Activated CD8-positive, alpha-beta memory T cell treated with anti-CD3 and anti-CD28 coated beads, Interleukin-2, amount 50 U/mL, for 48 hours (primary cell): ENCODE measurements at places on chromosomes 3 and 15.
A peak's percentile ranks its signal among the peaks of the same experiment; 100 is the strongest.

- DNase-seq: no peak
Measured at GRCh38 chr3:26558257-26558656, 64.3 kb upstream of the LRRC3B start.

- DNase-seq: no peak
Measured at GRCh38 chr3:66405701-66406091, 95.1 kb downstream of the LRIG1 start.

DNA sequence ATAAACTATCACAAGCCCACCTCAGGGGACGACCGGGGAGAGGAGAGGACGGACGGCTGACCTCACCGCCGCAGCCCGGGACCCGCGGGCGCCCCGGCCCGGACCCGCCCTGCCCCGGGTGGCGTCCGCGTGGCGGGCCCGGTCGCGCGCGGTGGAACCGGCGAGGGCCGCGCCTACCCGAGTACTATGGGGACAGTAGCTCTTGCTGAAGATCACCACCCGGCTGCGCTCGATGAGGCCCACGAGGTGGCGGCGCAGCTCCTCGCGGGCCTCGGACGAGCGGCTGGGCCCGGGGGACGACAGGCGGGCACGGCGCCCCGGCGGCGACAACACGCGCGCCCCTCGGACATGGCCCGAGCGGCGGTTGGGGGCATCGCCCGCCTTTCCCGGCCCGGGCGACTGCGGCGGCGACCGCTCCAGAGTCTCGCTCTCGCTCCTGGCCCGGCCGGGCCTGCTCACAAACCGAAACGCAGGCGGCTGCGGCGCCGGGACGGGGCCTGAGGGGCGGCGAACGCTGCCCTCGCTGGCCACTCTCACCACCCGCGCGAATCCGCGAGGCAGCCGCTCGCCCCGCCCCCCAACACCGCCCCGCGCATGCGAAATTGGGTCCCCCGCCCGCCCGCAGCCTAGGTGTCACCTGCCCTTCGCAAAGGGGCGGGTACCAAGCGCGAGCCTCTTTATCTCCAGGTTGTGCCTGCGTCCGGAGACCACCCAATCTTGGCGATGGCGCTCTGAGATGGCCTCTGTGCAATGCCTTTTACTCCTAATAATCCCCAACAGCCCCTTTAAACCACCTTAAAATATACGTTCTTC, at the start of gene TXNRD3:
Gene TXNRD3, minus strand, starts transcription at position 554 of the 813 bp plus-strand sequence.
- peak; percentile 89 for DNase-seq

GRCh38 chr3:16181361-16181760, 6.9 kb downstream of the GALNT15 start:
- DNase-seq: peak; percentile 40

- no peak for DNase-seq
Measured at GRCh38 chr3:157631478-157631877, 128.3 kb upstream of the VEPH1 start.

DNA sequence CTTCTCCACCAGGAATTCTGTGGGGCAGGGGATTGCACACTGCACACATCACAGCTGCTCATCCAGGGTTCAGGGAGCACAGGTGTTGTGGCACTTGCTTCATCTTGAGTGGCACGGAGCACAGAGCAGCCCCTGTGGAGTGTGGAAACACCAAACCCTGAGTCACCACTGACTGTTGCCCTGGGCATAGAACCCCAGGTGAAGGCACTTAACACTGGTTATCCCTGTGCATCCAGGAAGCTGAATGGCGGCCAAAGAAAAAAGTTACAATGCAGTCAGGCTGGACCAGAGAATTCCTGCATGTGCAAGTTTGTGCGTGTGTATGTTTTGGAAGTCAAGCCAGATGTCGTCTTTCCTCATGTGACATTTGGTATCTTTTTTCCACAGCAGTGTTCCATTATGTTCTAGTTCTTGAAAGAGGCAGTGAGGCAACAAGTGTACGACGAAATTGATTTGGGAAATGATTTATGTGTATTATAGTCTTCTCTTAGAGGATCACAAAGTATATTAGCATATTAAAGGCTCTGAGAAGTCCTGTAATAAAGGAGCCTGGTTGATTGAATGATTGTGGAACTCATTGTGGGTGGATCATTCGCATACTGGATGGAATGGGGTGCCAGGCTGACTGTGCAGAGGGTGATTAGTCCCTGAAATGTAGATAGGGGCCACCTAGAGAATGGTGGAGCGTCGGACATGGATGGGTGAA, 292.3 kb downstream of the TLE3 start:
- DNase-seq: no peak
